Lower lobe of right lung (tissue), 2 donors: ENCODE measurements at places on chromosomes 7 and 10.

DNA sequence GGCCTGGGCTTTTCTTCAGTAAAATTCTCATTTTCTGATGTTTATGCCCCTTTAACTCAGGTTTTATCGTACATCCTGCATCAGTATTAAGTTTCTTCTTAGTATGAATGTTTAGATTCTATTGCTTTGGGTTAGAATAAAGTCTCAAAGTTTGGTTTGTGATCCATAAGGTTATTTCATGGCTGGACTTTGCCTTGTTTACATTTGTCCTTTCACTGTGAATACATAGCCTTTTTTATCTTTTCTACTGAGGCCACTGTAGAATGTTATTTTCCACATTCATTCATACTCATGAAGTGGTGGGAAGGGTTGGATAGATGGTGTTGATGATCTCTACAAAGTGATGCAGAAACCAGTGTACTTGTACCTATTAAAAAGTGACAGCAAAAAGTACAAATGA, 59.8 kb downstream of the CCSER2 start:
- no peak for DNase-seq

GRCh38 chr10:97714401-97715258, 1.1 kb downstream of the MARVELD1 start:
- DNase-seq = peak; percentile 76

- DNase-seq = no peak
Observed at GRCh38 chr7:100949933-100950443, 654 bp downstream of the MUC3A start.

- no peak for DNase-seq
Observed at GRCh38 chr7:148912758-148913541, 28.9 kb upstream of the EZH2 start.

DNA sequence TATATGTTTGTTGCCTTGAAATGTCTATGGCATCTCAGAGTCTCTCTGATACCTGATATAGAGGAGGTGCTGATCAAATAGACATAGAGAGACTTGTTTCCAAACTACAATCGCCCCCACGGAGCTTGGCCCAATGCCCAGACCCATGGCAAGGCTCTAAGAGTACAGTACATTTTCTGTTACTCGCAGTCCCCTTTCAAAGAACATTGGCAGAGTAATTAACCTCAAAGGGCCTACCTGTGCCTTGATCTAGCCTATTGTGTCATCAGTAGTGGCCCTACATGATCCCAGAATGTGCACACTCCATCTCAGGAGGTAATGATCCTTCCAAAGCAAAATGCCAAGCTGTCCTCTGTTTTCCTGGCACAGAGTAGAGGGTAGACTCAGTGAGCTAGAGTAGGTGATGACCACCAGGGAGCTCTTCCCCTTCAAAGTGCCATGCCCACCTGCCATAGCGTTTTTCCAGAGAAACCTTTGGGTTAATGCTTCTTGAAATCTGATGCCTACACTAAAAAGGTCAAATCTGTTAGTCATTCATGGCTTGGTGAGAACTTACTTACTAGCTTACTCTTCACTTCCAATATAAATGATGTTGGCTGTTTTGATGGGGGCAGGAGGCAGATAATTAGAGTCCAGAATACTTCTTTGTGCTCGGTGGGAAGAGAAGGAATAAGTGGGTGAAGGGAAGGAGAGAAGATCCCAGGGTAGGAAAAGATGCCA, 41.2 kb upstream of the ACSL5 start:
- DNase-seq = peak; percentile 61

- no peak for DNase-seq
Observed at GRCh38 chr7:21624320-21624719, 81.5 kb downstream of the DNAH11 start.

DNA sequence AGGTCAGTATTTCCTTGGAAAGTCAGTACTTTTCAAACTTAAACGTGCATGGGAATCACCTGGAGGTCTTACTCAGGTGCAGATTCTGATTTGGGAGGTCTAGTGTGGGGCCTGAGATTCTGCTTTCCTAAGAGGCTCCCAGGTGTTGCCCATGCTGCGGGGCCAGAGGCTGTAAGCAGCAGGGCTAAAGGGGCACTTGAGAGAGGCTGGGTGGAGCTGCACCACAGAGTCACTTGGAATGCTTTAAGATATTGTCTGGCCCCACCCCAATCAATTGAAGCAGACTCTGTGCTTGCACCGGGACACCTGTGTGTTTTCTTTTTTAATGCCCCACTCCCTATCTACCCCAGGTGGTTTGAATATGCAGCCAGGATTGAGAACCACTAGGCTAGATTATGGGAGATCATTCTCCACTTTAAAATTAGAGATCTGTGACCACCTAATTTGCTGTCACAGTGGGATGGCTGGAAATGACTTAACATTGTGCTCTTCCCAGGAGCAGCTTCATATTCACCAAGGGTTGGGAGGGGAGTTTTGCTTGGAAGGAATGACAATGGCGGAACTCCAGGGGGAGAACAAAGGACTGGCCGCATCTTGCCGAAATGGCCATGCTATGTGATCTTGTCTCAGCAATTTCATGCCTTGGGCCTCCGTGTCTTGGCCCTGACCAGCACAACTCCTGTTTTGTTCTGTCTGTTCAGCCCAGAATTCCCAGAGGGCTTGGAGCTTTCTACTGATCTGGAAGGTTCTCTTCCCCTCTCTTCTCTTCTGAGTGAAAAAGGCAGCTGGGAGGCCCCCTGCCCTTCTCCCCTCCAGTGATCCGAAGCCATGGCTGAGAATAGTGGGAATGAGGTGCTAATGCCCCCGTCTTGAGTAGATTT, 80.2 kb downstream of the FAM241B start:
- no peak for DNase-seq

GRCh38 chr7:98531717-98532116, 85.4 kb upstream of the NPTX2 start:
- DNase-seq = no peak

- no peak for DNase-seq
Observed at GRCh38 chr10:52249850-52250395, 64.2 kb upstream of the DKK1 start.

GRCh38 chr7:99667179-99667578, 12.6 kb downstream of the CYP3A5 start:
- DNase-seq = no peak

- no peak for DNase-seq
Observed at GRCh38 chr10:84607523-84607922, 279.1 kb downstream of the CCSER2 start.

DNA sequence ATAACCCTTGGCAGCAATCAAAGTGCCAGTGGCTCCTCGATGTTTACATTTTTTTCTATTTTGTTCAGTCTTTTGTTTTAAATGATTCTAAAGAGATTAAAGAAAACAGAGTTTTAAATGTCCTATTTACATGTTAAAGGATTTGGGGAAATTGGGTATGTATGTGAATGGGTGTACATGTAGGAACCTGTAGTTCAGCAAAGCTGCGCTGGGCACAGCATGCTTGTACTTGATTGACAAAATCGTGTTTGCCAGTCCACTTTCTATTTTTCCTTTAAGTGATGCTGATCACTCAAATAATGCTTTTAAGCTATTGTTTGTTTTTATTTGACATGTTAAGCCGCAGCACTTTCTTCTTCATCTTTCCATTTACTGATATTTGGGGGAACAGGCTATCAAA, 40.9 kb downstream of the FHIP2A start:
- DNase-seq = no peak
